NCI-H748 treated with DMSO at 0.1 percent for 48 hours (cell line): ENCODE measurements at places on chromosomes 5 and 9.

GRCh38 chr5:38739011-38739704 lies 106.7 kb upstream of the OSMR start:
- no peak for DNase-seq

- DNase-seq = no peak
Measured at GRCh38 chr5:52673495-52673894, 114.2 kb upstream of the ITGA1 start.

- no peak for DNase-seq
Measured at GRCh38 chr9:129608561-129609481, 12.1 kb downstream of the C9orf50 start.

DNA sequence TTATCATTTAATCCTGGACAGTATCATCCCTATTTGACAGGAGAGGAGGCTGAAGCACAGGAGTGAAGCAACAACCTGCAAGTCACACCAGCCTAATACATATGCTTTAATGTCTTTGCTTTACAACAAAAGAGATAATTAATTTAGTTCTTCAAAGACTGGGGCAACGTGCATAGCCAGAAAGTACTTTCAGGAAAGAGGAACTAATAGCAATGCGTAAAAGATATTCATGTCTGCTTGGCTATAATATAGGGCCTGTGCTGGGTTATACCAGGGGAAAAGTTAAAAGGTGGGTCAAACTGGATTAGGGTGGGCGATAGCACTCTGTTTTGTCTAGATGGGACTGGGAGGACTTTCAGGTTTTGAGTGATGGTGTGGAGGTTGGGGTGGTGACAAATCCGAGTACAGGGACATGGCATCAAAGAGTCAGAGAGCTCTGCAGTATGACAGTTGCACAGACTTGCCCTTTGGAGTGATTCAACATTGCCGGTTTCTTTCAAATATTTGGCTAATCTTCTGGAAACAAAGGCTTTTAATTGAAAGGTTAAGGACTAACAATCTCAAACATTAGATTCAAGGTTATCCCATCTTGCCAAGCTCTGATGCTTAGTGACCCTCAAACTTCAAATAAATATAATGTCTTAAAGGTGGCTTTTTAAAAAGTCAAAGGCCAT lies 11.9 kb downstream of the DAB2 start:
- DNase-seq = no peak

DNA sequence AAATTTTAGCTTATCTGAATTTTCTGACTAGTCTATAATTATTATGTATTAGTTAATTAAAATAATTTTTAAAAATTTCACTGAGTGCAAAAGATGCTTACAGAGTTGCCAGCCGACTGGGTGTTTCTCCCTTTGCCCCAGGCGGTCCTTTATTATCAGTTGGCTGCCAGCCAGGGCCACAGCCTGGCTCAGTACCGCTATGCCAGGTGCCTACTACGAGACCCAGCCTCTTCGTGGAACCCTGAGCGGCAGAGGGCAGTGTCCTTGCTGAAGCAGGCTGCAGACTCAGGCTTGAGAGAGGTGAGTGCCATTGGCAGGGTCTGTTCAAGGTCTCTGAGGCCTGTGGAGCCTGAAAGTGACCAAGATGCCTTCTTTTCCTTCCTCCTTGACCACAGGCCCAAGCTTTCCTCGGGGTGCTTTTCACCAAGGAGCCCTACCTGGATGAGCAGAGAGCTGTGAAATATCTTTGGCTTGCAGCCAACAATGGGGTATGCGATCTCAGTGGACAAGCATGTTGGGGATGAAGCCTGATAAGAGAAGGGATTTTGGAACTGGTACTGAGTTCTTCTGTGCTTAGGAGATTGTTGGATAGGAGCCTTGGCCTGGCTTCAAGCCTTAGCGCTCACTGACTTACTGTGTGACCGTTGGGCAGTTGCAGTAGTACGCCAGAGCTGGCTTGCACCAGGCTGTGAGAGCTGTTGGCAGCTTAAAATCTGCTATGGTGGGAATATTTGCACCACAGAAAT lies 10.6 kb downstream of the DELE1 start:
- DNase-seq = peak; percentile 66

GRCh38 chr5:177389241-177390169 lies 5.3 kb downstream of the SLC34A1 start:
- DNase-seq = no peak

DNA sequence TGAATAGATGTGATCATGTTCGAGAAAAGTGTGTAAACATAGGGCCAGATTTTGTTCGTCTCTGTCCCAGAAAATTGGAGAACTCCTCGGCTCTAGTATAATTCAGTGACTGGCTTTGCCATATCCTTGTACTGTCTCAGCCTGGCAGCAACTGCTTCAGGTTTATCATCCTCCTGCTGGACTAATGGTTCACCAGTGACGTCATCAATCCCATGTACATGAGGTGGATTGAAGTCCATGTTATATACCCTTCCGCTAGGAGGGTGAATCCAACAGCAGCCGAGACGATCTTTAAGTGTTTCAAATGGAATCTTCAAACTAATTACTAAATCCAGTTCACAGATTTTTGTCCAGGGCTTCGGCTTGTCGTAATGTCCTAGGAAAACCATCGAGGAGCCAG lies 17.1 kb upstream of the PLPP1 start:
- no peak for DNase-seq
